ENCODE measurements at places on chromosomes 2 and 18.
A peak's percentile ranks its signal among the peaks of the same experiment; 100 is the strongest.

DNA sequence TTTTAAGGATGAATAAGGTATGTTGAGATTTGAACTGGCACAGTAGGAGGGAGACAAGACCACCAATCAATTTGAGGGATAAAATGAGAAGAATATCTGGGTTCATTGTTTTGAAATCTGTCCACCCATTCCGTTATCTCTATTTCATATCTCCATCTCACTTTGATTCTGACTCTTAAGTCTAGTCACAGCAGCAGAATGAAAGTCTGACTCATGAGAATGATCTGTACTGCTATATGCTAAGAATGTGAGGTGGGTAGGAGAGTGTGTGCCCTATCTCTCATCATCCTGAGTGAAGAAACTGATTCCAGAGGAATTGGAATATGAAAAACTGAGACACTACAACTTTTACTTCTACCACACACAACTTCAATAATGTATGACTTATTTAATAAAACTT, 1994.5 kb upstream of the PIK3C3 start:
- DNase-seq: no peak

GRCh38 chr18:49479381-49480137, 7.5 kb downstream of the C18orf32 start:
- DNase-seq: no peak

DNA sequence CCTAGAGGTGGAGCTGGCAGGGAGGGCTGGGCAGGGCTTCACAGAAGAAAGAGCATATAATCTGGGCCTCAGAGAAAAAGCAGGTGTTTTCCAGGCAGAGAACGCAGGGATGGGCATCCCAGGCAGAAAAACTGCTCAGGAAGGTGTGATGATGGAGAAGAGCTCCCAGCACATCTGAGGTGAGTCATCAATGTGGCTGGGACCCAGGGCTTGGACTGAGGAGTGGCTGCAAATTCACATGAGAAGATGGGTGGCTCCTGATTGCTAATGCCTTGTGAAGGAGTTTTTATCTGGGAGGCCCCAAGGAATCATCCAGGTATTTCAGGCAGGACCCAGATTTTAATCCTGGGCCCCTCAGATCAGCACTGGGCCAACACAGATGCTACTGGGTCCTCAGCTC, 10.2 kb downstream of the IL1F10 start:
- DNase-seq: no peak

GRCh38 chr2:136441979-136442714, 323.2 kb upstream of the THSD7B start:
- DNase-seq: no peak

DNA sequence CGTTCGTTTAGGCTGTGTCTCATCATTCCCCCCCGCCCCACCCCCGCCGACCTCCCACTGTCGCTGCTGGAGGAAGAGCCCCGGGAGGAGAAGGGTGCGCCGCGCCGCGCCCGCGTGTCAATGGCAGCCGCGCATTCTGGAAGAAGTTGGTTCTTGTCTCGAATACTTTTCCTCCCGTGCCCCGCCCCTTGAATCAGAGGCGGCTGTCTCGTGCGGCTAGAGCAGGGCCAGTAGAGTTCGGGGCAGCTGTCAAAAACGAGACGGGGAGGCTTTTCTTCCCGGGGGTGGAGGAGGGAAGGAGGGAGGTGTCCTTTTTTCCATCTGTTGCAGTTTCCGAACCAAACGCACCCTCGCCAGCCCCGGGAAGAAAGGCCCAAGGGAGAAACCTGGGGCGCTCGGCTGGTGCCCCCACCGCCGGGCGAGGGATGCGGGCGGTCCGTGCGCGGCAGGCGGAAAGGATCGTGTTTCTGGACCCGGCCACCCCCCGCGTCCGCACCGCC, 410 bp upstream of the TGIF1 start:
- DNase-seq: peak; percentile 66

- DNase-seq: no peak
Observed at GRCh38 chr2:162839419-162839818, 852 bp upstream of the KCNH7 start.

GRCh38 chr2:61733563-61733962, 120.3 kb downstream of the FAM161A start:
- no peak for DNase-seq

DNA sequence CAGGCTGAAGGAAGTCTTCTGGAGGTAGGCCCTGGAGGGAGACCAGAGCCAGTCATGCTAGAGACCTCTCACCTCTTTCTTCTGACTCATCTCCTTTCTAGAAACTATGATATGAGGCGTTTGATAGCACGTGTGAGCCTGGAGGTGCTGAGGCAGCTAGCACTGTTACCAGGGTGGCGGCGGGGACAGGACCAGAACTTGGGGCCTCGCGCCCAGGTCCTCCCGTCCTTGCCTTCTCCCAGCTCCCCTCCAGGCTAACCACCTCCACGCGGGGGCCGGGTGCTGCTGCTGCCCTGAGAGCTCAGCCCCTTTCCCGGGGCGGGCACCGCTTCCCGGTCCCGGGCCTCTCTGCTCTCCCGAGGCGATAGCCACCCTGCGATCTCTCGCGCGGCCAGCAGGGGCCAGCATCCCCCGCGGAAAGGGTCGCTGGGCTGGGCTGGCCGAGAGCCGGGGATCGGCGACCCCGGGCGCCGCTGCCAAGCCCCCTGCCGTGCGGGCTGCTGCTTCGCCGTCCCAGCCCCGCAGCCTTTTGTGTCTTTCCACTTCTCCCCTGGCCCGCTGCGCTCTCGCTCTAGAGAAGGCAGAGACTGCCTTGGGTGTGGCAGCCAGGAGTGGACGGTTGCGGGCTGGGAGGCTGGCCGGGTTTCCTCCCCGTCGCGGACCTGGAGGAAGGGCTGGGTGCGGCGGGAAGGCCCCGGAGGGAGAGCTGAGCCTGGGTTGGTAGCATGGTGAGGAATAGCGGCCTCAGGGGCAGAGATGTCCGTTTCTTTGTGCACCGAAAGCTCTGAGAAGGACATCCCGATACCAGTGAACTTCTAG, 49.1 kb downstream of the TMEM17 start:
- DNase-seq: peak; percentile 63

DNA sequence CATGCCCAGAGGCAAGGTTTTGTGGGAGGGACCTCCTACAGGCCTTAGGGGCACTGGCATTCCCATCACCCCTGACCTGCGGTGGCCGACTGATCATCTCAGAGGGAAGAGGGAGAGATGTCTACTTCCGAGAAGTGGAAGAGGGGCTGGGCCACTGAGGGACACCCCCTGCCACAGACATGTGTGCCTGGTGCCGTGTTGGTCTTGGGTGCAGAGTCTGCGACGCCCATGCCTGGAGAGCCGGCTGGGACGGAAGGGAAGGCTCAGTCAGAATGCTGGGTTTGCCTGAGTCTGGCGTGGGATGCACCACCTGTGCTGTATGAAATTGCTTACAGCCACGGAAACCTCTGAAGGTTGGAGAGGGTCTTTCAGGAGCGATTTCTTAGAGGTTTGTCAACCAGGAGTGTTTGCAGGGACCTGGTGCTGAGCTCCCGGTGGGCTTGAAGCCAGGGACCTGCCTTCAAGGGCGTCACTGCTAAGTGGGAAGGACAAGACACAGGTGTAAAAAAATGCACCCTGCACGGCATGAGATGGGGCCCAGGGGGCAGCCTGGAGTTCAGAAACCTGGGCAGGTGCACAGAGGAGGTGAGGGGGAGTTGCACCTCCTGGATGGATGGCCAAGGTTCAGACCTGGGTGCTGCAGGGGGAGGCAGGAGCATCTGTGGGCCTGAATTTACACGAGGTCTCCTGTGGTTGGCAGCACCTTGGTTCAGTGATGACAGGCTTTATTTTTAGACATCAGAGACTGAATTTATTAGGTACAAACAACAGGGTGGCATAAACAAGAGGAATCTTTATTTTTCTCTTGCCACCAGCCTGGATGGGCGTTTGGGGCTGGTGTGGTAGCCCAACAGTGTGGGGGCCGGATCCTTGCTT, 100.3 kb downstream of the CTIF start:
- DNase-seq: no peak

- no peak for DNase-seq
Observed at GRCh38 chr2:127640082-127641072, 5.6 kb upstream of the GPR17 start.

GRCh38 chr2:180934911-180935310, 45.5 kb upstream of the UBE2E3 start:
- no peak for DNase-seq

DNA sequence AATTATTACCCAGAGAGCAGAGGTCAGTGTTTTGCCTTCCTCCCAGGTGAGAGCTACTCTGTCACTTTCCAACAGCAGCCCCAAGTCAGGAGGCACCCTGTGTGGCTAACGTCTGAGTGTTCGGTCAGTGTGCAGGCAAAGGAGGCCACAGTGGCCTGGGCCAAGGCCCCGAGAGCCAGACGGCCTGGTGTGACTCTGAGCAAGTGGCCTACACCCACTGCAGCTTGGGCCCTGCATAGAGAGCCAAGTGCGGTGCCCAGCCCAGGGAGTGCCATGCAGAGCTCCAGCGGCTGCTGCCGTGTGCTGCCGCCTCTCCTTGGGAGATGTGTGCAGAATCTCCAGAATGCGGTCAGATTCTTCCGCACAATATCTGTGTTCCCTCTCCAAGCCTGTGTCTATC, 70.4 kb downstream of the GNAL start:
- DNase-seq: no peak

DNA sequence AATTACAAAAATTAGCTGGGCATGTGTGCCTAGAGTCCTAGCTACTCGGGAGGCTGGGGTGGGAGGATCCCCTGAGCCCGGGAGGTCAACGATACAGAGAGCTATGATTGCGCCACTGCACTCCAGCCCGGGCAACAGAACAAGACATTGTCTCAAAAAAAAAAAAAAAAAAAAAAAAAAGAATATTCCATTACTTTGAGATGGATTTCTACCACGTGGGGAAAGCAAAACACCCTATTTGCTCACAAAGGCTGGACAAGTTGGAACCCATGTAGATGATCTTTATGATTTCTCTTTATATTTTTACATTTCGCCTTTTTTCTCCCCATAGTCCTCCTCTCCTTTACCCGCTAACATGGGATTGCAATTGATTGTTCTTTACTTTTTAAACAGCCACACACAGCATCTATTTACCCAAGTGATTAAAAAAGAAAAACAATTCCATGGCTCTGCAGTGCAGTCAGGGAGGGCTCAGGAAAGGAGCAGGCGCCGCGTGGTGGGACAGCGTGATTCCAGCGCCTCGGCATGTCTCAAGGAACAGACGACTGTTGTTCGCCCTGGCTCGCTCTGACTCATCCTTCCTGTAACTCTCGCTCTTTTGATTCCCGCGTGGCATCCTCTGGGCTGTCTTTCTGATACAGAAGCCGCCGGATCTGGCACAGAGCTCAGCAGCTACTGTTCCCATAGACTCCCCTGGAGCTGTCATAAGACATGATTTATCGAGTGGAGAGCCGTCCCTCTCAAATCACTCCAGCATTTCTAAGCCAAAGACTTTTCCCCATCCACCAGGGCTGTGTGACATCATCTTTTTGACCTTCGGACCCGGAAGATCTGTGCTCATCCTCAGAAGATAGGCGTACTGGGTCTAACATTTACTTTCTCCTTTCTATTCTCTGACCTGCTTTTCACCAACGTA, 230.4 kb upstream of the AGAP1 start:
- peak; percentile 63 for DNase-seq

- DNase-seq: peak; percentile 95
Observed at GRCh38 chr2:181457121-181457740, at the start of gene ITGA4. Gene ITGA4 (plus strand): TSS chr2:181457386. CDS start chr2:181457655, 269 bp downstream.

GRCh38 chr2:121478996-121479745, 51.5 kb upstream of the RNU4ATAC start:
- DNase-seq: no peak

- no peak for DNase-seq
Observed at GRCh38 chr18:53610957-53611356, 613.5 kb downstream of the MBD2 start.

DNA sequence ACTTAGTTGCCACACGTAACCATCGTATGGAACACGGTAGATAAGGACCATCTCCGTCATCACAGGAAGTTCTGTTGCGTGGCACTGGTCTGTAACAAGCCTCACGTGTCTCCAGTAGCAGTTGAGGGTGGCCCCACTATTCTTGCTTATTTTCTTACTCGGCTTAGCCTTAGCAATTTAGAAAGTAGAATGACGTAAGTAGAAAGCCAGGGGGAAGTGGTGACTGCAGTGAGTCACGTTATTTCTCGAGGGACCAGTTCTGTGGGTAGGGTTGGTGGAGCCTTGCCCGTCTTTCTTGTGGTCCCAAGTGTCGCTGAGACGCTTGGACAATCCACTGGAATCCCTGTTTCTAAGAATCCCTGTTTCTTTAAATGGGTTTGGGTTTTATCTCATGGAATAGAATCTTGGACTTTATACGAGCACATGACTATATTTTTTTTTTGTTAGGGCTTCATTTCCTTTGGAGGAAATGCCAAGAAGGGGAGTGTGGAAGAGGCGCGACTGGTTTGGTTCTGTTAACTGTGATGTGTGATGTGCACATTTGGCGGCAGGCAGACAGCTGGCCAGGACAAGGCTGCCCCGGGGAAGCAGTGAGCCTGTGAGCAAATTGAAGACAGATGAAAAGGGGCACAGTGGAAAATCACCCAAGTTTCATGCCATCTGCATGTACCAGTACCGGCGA, 96.2 kb downstream of the CABLES1 start:
- no peak for DNase-seq

GRCh38 chr18:58320907-58321561, 277.0 kb downstream of the NEDD4L start:
- no peak for DNase-seq

DNA sequence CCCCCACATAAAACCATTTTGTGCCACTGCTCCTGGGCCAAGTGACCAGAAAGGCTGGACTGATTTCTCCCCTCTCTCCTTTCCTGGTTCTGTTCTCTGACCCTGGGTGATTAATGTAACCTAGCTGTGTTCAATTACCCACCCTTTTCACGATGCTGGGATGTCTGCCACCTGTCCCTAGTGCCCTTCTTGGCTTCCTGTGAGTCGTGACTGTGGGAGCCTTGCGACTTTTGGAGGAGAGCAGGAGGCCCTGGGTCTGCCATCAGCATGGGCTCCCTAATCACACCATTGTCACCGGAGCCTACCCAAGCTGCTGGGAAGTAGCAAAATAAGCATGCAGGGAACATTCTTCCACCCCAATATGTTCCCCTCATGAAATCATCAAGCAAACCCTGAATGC, 38.3 kb downstream of the SRSF7 start:
- no peak for DNase-seq

- no peak for DNase-seq
Observed at GRCh38 chr18:395456-396250, 104.8 kb downstream of the COLEC12 start.

DNA sequence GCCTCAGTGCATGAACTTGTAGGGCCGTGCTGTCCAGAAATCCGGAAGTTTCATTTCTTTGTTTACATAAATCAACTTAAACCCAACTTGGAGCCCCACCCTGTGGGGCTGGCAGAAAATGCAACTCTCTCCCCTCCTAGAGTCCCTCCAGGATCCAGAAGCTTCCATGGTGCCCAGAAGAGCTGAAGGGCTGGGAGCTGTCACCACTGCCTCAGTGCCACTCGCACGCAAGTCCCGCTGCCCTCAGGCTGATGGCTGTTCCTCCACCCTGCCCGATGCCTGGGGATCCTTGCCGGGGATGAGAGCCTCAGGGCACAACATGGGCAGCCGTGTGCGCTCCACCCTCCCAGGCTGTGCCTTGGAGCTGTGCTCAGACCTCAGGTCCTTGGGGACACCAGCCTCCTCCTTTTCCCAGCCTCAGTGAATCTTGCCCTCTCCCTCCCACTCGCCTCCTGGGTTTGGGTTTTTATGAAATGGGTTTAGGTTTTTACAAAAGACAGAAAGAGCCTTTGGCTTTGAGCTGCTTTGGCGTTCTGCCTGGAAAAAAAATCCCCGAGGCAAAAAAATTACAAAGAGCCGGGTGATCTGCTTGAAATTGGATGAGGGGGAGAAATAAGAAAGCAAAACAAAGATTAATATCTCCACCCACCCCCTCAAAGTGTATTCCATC, 155.2 kb downstream of the TWIST2 start:
- no peak for DNase-seq

- peak; percentile 7 for DNase-seq
Observed at GRCh38 chr2:3041841-3042600, 335.6 kb downstream of the EIPR1 start.

Measured in left lung (tissue), 14 donors.